ENCODE measurements at places on chromosomes 3 and 15.

DNA sequence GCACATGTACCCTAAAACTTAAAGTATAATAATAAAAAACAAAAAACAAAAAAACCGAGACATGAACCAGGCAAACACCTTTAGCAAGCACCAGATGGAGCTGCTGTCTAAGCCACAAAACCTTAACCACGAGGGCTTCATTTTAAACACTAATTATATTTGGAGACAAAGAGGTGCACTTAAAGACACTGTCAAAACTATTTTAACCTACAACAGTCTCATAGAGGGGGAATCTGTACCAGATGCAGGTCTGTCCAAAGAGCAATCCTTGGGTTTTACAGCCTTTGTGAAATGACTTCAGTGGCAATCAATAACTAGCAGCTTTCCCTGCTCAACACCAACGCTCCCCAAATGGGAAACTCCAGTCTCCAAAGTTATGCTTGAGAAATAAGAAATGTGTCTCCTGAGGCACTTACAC, 115.7 kb upstream of the TSPAN3 start:
- DNase-seq = no peak

GRCh38 chr3:126439346-126439967, 36.2 kb downstream of the ZXDC start:
- DNase-seq = no peak

DNA sequence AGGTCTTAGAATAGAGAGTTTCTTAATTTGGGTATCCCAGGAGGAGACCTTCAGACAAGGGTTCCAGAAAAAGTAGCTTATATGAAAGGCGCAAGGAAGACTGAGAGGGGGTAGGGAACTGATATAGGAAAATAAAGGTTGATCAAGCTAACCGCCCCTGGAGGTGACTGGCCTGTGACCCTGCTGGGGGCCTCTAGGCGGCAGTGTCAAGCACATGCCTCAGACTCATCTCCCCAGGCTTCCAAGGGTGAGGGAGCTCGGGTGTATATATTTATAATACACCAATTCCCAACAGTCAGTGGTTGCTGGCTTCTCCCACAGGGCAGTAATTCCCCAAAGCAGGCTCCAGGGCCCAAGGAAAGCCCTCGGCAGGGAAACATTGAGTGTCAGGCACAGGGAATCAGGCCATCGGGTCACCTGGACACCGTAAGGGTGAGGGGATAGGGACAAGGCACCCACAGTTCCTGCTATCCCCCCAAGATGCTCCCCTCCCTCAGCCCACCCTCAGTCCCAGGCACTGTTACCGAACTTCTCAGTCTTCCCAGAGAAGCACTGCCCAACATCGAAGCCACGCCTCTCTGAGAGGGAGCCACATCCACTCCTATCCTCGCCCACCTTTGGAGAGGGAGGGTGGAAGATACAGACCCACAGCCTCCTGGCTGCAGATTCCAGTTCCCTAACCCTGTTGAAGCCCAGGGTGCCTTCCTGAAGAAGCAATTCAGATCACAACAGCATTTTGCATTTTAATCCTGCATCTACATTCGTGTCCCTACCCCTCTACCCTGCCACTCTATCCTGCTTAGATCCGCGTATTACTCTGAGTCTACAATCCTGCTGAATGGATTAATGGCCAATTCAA, 19.5 kb upstream of the CAV3 start:
- no peak for DNase-seq

DNA sequence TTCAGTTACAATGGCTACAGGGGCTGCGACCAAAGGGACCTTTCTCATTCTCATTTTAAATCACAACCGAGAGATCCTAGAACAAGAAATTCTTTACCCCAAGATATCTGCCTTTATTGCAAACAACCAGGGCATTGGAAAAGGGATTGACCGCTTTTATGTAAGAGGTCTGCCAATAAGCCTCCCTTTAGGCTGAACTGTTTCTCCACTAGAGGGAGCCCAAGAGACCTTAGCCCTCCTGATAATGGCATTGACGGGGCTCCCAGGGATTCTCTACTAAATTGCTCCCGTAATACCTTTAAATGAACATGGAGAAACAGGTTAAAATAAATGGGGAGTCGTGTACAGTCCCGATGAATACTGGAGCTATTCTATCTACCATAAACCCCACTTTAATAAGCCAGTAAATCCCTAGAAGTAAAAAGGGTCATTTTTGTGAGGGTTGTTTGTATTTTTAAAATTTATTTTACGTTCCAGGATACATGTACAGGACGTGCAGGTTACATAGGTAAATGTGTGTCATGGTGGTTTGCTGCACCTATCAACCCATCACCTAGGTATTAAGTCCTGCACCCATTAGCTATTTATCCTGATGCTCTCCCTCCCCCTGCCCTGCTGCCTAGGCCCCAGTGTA, 7.5 kb upstream of the IGSF10 start:
- DNase-seq = peak; percentile 27

GRCh38 chr3:182892226-182892625, 88.1 kb downstream of the DCUN1D1 start:
- no peak for DNase-seq

GRCh38 chr3:99789011-99789721, 28.5 kb upstream of the CMSS1 start:
- no peak for DNase-seq

DNA sequence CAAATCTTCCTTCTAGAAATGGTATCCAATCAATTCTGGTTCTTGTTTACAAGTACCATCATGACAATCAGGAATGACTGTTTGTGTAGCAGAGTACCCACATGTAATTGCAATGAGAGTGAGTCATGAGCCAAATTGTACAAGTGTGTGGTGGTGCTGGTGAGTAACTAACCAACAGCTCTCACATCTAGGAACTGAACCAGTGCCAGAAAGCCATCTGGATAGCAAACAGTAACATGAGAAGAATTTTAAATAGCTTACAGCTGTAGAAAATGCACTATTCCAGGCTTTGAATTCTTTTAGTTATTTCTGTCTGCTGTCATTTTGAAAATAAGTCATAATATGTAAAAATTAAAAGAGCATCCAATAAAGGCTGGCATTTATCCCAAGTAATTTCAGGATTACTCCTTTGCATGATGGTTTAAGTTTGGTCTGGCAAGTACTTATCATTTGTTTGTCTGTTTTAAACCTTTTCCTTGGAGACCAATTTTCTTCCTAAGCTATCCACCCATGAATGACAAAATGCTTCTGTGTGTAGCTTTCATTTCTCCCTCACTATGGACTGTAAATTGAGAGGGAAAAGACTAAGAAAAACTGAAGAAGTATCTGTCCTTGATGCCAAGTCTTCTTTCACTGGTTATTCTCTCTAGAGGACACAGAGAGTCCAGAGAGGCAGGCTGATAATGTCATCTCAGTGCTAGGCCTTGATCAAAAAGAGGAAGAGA, 60.0 kb downstream of the PIK3CB start:
- DNase-seq = no peak

- no peak for DNase-seq
Measured at GRCh38 chr3:127158614-127159229, 34.2 kb upstream of the PRR23E start.

Measured in stimulated activated CD4-positive, alpha-beta T cell treated with anti-CD3 and anti-CD28 coated beads, Interleukin-1b, Interleukin-23, amount 100 ng/mL, for 4 hours (primary cell).